Activated CD4-positive, alpha-beta T cell treated with anti-CD3 and anti-CD28 coated beads, Interleukin-2, amount 10 ng/mL, durations not matched to agents 7 days and 5 days (primary cell): ENCODE measurements at places on chromosomes 12 and 14.
A peak's percentile ranks its signal among the peaks of the same experiment; 100 is the strongest.

GRCh38 chr14:102873546-102874061 is 48.9 kb upstream of the AMN start:
- DNase-seq, result no peak

DNA sequence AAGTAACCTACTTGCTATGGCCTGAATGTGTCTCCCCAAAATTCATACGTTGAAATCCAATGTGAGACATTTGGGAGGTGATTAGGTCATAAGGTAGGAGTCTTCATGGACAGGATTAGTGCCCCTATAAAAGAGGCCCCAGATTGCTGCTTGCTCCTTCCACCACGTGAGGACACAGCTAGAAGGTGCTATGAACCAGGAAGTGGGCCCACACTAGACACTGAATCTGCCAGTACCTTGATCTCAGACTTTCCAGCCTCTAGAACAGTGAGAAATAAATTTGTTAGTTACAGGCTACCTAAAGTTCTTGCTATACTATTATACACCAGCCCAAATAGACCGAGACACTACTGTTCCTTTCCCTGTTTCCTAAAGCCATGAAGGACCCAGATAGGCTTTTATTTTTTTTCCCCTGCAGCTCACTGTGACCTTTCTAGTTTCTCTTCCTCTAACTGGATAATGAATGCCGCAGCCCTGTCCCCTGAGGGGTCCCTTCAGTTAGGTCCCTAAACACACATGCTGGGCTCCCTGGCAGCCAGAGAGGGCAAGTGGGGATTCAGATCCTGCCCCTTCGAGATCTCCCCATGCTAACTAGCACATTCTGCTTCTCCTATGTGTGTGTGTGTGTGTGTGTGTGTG is 19.3 kb downstream of the SLC25A3 start:
- DNase-seq, result no peak

DNA sequence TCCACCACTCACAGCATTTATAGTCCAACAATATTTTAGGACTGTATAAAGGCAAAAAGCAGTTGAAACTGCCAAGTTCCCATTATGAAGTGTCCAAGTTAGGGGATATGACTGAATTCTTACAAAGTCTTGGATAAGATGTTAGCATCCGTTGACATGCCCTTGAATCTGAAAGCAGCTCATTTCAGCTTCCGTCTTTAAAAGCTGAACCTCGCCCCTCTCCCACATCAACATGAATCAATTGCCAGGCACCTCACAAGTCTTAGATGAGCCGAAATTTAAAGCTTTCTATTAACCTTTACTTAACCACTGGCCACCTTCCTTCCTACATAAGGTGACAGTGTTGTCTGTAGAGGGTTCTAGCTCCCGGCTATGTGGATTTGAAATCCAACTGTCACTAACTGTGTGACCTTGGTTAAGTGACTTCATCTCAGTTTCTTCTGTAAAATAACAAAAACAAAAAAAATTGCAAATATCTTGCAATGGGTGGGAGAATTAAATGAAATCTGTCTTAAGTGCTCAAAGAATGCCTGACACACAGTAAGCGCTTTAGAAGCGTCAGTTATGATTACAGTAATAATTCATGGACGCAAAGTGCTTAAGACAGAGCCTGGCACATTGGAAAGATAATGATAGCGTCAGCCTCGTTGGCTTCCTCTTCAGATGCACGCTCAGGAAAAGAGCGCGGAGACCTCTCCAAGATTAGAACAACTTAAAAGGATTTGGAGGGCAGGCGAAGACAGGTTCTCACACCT is 1.2 kb downstream of the PPP1CC start:
- DNase-seq, result peak; percentile 51

- DNase-seq, result no peak
These were observed 189.3 kb downstream of the KCNA5 start for GRCh38 chr12:5232826-5233500.

GRCh38 chr12:6328045-6328779 is 13.7 kb downstream of the TNFRSF1A start:
- DNase-seq, result no peak

- DNase-seq, result peak; percentile 86
These were observed 52.3 kb downstream of the NEUROD4 start for GRCh38 chr12:55072083-55072482.
